ENCODE measurements at places on chromosomes 6 and 20.

- no peak for DNase-seq
Observed at GRCh38 chr6:41505122-41506049, 40.8 kb upstream of the FOXP4 start.

DNA sequence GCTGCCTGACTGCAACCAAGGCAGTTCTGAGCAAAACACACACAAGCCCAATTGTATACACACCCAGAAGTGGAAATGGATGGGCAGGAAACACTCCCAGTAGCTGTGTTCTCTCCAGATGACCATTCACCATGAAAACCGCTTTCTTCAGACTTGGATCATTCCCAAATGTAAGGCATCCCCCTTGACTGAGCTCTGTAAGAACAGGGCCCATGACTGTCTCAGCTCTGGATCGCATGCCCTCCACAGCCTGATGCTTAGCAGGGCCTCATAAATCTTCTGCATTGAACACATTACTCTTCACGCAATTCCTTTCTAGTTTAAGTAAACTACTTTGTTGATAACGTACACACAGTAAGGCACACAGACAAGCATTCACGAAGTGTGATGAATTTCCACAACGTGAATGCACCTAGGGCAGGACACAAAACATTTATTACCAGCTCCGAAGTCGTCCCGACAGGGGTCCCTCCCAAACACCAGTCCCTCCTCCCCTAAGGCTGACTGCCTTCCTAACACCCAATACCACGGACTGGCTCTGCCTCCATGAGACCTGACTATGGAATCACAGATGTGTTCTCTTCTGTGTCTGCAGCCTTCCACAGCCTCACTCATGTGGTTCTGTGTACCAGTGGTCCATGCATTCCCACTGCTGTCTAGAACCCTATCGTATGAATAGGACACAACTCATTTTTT is 31.7 kb downstream of the BMP7 start:
- no peak for DNase-seq

GRCh38 chr6:151098166-151098565 is 141.6 kb upstream of the AKAP12 start:
- DNase-seq: no peak

DNA sequence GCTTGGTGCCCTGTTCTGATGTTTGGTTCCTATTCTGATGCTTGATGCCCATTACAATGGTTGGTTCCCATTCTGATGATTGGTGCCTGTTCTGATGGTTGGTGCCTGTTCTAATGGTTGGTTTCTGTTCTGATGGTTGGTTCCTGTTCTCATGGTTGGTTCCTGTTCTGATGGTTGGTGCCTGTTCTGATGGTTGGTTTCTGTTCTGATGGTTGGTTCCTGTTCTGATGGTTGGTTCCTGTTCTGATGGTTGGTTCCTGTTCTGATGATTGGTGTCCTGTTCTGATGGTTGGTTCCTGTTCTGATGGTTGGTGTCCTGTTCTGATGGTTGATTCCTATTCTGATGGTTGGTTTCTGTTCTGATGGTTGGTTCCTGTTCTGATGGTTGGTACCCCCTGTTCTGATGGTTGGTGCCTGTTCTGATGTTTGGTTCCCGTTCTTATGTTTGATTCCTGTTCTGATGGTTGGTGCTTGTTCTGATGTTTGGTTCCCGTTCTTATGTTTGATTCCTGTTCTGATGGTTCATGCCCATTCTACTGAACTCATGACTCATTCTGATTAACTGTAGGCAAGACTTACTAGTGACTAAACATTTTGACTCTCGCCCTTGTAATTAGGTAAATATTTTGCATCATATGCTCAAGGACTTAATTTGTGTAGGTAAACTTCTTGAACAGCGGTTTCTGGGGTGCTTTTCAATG is 146.2 kb downstream of the DLL1 start:
- peak; percentile 79 for DNase-seq

GRCh38 chr6:92339936-92340640 is 1079.3 kb downstream of the EPHA7 start:
- DNase-seq: no peak

- peak; percentile 40 for DNase-seq
Observed at GRCh38 chr20:48697845-48698491, 129.8 kb downstream of the PREX1 start.

DNA sequence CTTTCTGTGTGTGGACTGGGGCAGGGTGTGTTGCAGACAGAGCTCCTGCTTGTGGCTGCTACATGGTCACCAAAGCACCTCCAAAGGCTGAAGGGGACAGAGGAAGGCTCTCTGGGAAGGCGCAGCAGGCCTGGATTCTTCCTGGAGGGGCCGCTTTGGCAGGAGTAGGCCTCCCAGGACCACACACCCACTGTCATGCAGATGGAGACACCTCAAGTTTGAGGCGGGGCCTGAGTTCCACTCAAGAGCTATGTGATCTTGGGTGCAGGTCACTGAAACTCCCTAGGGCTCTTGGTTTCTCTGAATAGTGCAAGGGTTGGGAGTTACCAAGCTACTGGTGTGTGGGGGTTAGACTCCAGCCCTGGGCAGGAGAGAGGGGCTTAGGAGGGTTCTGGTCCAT is 27.9 kb downstream of the EFCAB8 start:
- DNase-seq: no peak

DNA sequence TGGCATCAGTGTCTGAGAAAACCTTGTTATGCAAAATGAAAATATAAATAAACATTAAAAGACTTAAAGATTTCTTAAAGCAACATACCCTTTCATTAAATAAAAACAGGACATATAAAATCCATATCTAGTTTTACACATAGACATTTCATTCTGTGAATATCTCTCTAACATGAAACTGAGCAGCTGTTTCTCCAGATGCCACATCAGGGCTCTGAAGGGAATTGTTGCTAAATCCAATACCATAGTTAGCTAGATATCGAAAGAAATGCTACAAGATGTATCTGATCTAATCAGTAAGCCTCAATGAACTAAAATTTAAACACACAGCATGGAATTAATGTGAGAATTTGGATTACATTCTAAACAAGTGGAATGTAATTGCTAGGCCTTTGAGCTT is 74.5 kb downstream of the SAMD5 start:
- no peak for DNase-seq

DNA sequence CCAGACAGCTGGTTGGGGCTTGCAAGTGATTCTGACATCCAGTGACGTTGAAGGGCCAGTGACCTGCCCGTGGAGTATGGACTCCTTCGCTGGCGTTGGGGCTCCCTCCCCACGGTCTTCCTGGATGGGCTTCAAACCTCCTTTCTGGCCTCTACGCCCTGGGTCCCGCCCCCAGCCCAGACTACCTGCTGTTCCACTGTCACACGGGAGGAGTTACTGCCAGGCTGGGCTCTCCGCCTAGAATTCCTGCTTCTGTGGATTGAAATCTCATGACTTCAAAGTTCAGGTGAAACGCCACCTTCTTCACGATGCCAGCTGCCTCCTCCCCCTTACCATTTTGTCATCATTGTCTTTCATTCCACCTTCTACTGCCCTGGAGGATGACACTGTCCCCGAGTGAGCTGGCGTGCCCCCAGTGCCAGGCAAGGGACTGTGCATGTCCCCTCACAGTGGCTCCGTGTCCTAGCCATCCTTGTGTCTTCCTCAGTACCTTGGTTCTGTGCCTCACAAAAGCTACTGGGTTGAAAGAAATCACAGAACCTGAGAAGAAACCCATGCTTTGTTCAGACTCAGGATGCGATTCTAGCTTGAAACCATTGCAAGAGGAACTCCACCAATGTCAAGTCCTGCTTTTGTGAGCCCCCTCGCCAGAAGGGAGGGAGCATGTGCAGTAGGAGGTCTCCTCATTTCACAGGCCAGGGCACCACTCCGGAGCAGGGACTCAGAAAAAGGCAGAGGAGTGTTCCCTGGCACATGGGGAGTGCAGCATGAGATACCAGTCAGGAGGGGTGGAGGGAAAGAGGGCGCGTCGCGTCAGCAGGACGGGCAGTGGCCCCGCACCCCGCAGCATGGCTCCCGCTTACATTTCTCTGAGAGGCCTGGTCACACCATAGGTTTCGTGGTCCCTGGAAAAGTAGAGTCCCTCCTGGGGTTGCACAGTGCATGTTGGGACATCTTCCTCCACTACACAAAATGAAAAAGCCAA is 11.0 kb upstream of the IRF4 start:
- DNase-seq: no peak

GRCh38 chr6:41718828-41719227 is 16.6 kb downstream of the TFEB start:
- no peak for DNase-seq

GRCh38 chr6:87870556-87870955 is 168.5 kb upstream of the AKIRIN2 start:
- no peak for DNase-seq

- peak; percentile 57 for DNase-seq
Observed at GRCh38 chr20:19964289-19965265, 52.6 kb upstream of the NAA20 start.

GRCh38 chr6:142187209-142187608 is 40.1 kb downstream of the VTA1 start:
- DNase-seq: no peak

GRCh38 chr6:71727632-71728294 is 158.6 kb upstream of the RIMS1 start:
- DNase-seq: no peak

- DNase-seq: no peak
Observed at GRCh38 chr20:2775139-2775538, 25.3 kb downstream of the CPXM1 start.
